Activated naive CD8-positive, alpha-beta T cell treated with anti-CD3 and anti-CD28 coated beads, Interleukin-2, amount 10 ng/mL, durations not matched to agents 7 days and 5 days (primary cell): ENCODE measurements at places on chromosomes 6 and 20.

DNA sequence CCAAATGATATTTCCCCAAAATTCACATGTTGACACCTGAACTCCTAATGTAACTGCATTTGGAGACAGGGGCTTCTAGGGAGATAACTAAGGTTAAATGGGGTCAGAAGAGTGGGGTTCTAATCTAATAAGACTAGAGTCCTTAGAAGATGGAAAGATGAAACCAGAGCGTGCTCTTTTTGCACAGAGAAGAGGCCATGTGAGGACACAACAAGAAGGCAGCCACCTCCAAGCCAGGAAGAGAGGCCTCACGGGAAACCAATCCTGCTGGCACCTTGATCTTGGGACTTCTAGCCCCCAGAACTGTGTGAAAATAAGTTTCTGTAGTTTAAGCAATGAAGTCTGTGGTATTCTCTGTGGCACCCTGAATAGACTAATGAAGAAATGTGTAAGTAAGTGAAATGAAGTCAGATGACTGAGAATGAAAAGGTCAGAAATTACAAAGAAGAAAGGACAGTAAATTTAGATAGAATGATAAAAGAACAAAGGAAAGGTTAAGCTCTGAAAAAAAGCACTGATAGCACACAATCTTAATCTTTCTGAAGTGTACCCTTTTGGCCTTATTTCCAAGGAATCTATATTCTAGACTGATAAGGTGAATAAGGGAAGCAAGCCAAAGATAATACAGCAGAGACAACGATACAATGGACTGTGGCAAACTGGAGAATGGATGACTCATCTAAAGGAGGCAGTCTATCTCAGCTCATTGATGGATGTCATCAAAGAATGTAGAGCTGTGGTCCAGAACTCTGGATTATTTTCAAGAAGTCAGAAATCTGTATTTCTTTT is 110.4 kb downstream of the MYB start:
- no peak for DNase-seq

DNA sequence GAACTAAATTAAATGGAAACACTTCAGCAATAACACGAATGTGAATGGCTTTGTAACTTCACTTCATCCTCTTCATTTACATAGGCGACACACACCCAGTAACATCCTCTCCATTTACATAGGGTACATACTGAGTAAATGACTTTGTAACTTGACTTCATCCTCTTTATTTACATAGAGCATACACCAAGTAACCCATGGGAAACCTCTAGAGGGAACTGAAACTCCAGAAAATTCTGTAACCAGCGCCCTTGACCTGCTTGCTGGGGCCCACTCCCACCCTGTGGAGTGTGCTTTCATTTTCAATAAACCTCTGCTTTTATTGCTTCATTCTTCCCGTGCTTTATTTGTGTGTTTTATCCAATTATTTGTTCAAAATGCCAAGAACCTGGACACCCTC is 81.6 kb upstream of the OPRM1 start:
- DNase-seq: no peak

- DNase-seq: no peak
Observed at GRCh38 chr6:113276601-113277000, 580.5 kb upstream of the MARCKS start.

DNA sequence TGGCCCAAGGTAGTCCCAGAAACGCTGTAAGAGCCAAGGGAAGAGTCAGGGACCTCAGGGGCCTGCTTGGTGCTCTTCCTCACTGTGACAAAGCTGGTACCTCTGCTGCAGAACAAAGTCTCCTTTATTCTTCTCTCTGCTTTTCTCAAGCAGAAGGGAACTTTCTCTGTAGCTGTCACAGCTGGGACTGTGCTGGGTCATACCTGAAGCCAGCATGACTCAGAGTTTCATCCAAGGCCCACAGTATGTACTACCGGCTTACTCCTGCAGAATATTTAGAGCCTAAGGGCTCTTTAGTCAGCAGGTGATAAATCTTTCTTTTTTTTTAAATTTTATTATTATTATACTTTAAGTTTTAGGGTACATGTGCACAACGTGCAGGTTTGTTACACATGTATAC is 183.2 kb downstream of the TINAG start:
- DNase-seq: no peak

GRCh38 chr6:11279284-11279689 is 46.8 kb upstream of the NEDD9 start:
- no peak for DNase-seq

DNA sequence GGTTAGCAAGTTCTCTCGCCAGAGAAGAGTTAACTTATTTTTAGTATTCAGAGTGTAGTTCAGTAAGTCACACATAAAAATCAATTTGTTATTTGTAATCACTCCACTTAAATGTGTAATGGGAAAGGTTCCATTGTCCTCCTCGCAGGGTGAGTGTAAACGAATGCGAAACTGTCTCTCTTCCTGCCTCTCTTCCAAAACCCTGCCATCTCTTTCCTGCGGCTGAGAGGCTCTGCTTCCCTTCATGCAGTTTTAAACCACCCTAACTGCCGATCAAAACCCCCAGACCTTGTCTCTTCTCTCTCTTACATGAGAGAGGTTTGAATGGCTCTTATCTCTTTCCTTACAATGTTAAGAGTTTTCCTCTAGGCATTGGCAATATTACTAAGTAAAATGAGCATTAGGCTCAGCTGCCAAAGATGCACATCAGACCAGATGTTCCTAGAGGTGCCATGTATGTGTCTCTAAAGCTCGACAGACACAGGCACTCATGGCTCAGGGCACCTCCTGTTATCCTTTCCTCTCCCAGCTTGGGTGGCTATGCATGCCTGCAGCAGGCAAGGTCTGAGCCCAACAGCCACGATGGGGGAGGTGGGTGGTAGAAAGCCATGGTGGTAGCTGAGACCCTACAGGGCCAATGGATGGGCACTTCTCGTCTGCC is 91.2 kb downstream of the JARID2 start:
- DNase-seq: no peak

DNA sequence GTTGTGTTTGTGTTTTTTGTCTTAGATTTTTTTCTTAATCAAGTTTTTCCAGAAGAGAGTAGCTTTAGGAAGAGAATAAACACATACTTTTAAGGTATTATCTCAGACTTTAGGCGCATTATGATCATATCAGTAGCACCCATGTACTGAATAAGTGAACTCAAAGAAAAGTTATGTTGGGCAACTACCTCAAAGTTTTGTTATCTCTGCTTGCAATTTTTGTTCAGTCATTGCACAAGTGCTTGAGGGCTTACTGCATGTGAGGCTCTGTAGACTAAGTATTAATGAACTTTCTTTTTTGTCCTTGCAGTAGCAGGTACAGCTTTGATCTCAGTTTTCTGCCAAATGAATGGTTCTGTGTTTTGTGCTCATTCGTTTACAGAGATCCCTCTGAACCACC is 189.0 kb downstream of the SLC16A10 start:
- DNase-seq: no peak

- no peak for DNase-seq
Observed at GRCh38 chr6:75424618-75425548, 68.7 kb downstream of the FILIP1 start.

- DNase-seq: no peak
Observed at GRCh38 chr6:56043076-56043475, 167.7 kb upstream of the BMP5 start.
